ENCODE measurements at places on chromosomes 13 and 19. TPM values are rescaled to one million over a fixed set of nuclear protein-coding genes. Genes with fewer than 3 reads are reported as not detected.

DNA sequence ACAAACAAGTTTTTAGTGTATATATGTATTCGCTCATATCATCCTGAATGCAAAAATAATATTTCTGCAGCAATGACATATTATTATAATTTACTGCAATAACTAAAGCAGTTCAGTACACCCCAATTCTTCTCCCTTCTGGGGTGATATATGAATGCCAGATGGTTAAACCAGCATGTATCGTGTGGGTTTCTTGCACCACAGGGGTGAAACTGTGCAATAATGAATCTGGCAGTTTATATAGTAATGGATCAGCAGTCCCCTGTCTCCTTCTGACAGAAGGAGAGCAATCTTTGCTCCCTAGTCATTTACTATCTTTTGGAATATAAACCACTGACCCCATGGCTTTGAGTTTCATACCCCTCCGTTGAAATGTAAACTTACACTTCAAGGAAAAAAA, 228.6 kb upstream of the KLHL1 start:
- DNase-seq, result no peak

GRCh38 chr13:104376588-104376987, 1310.4 kb upstream of the SLC10A2 start:
- no peak for DNase-seq

DNA sequence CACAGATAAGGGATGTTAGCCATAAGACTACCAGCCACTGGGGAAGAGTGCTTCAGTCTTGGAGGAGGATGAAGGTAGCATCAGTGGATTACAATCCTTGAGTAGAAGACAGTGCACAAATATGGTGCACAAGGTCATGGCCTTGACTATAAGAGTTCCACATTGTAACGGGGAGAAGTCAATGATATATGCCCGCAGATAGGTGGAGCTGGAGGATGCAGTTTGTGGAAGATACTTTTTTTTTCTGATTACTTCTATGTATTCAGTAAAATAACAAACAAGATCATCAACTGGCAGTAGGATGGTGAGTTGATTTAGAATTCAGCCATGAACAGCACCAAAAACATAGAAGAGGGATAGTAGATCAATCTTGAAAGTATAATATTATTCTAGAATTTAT, 926.8 kb upstream of the MIR17HG start:
- DNase-seq, result no peak

- no peak for DNase-seq
These were observed 17.9 kb upstream of the TINCR start for GRCh38 chr19:5585461-5586299.

- no peak for DNase-seq
These were observed 1703.2 kb downstream of the EFNB2 start for GRCh38 chr13:104832231-104832630.

DNA sequence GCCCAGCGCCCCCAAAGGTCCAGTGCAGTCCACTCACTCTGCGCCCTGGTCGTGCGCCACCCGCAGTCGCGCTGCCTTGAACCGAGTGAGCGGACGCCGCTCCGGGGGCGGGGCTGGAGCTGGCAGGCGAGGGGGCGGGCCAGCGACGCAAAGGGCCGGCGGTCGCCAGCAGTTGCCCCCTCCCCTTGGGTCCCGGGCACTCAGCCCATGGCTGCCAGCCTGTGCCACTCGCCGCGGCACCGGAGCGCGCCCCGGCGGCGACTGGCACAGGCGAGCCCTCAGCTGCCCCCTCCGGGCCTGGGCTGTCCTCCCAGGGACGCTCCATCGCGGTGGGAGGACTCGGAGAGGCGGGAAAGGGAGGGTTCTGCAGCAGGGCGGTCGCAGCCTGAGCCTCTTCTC, at the start of gene S1PR5:
S1PR5 (minus strand) TSS at position 87 of the 399 bp plus-strand sequence. CDS start 2,436 bp downstream, outside the sequence.
- no peak for DNase-seq

- no peak for DNase-seq
These were observed 17.5 kb downstream of the TMEM143 start for GRCh38 chr19:48346191-48346590.

DNA sequence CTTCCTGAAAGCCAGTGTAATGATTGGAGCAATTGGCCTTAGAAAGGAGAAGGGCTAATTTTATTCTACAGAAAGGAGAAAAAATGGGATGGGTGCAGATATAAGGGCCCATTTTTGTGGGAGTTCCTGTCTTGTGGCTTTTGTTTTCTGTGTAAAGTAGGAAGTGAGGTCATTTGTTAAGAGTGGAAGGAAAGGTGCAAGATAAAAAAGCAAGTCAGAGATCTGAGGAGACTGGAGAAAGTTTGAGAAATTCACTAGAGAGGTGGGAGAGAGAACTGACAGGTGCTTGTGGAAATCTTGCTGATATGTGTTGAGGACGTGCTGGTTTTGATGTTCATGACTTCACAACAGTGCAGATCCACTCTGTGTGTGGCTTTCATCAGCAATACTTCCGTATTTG, 349.4 kb downstream of the DLEU7 start:
- no peak for DNase-seq

Gene IGSF23
- not detected for total RNA-seq

Gene BST2
- 90.6 TPM for total RNA-seq

Gene MEIOSIN
- not detected for total RNA-seq

Data from mucosa of gallbladder (tissue), 1 donor.